ENCODE measurements at places on chromosomes 2 and 18. TPM values are rescaled to one million over a fixed set of nuclear protein-coding genes. Genes with fewer than 3 reads are reported as not detected.

GRCh38 chr2:10469301-10469700 is 21.2 kb upstream of the ODC1 start:
- DNase-seq = no peak

- DNase-seq = no peak
Observed at GRCh38 chr2:229575569-229576315, 138.6 kb downstream of the DNER start.

The NETO1 gene
- not detected for total RNA-seq

GRCh38 chr2:43419876-43420275 is 176.0 kb downstream of the THADA start:
- DNase-seq = no peak

The REL gene
- 34.6 TPM for total RNA-seq

The FSHR gene
- not detected for total RNA-seq

DNA sequence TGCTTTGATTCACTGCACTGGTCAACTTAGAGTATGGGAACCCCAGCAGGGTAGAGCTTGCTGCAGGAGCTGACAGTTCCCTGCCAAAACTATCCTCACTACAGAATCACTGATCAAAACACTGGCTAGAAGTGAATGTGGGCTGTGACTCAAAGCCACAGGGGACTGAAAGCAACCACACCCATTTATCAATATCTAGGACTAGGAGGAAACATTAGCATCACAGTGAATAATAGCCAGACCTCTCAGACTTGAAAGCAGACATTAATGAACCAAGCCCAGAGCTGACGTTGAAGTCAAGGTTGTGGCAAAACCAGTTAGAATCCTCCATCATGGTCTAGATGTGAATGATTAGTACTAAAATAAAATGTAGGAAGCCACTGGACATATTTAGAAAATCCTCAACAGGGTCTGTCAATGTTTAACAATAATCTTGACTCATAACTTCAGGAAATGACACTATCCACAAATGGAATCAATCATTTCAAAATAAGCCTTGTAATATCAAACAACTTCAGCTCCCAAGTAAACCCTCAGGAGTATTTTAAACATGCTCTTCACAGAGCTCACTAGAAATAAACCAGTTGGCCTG is 131.4 kb downstream of the CDH20 start:
- DNase-seq = no peak

GRCh38 chr2:238106339-238106697 is 6.2 kb downstream of the ESPNL start:
- no peak for DNase-seq

Data from Karpas-422 (cell line).